ENCODE measurements at places on chromosomes 5 and 9.

DNA sequence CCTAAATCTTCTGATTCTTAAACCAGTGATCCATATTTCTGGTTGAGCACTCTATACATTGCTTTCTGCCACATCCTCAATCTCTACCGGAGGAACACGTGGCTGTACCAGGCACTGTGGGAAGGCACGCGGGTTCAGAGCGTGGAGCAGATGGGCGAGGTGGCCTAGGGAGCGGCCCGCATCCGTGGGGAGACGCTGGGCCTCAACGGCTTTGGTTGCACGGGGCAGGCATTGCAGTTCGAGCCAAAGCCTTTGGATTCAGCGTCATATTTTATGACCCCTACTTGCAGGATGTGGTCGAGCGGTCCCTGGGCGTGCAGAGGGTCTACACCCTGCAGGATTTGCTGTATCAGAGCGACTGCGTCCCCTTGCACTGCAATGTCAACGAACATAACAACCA, 197.2 kb upstream of the RGMB start:
- DNase-seq: no peak

DNA sequence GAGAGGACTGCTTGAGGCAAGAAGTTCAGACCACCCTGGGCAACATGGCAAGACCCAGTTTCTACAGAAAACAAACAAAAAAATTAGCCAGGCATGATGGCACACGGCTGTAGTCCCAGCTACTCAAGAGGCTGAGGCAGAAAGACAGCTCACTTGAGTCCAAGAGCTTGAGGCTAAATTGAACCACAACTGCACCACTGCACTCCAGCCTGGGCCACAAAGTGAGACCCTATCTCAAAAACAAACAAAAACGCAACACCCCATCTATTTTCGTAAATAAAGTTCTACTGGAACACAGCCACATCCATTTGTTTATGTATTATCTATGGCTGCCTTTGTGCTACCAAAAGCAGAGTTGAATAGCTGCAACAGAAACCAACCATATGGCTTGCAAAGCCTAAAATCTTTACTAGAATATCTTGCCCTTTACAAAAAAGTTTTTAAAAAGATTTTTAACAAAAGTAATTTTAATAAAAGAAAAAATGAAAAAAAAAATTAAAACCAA, 67.5 kb downstream of the SETX start:
- no peak for DNase-seq

- no peak for DNase-seq
These were observed 13.0 kb downstream of the TNIP1 start for GRCh38 chr5:151067632-151068432.

DNA sequence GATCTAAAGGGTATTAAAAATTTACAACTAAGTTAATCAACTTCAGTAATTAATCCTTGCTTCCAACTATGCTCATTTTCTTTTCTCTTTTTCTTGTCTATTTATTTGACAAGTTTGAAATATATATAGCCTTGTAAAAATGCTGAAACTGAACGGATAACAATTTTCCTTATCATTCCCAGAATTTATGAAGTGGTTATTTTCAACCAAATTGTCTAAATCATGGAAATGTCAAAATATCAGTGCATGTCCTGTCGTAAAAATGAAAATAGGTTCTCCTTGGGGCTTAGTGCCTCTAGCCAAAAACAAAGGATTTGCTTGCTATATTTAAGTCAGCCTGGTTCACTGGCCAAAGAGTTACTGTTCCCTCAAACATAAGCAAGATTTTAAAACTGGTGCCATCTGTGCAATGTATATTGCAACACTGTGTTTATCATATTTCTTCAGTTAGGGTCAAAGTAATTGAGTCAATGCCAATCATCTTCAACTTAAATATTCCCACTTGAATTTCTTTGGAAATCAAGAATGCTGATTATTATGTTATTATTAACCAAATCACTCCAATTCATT, 798.3 kb downstream of the MAT2B start:
- DNase-seq: no peak

- DNase-seq: no peak
These were observed 18.5 kb downstream of the SH3GLB2 start for GRCh38 chr9:129009584-129010141.

DNA sequence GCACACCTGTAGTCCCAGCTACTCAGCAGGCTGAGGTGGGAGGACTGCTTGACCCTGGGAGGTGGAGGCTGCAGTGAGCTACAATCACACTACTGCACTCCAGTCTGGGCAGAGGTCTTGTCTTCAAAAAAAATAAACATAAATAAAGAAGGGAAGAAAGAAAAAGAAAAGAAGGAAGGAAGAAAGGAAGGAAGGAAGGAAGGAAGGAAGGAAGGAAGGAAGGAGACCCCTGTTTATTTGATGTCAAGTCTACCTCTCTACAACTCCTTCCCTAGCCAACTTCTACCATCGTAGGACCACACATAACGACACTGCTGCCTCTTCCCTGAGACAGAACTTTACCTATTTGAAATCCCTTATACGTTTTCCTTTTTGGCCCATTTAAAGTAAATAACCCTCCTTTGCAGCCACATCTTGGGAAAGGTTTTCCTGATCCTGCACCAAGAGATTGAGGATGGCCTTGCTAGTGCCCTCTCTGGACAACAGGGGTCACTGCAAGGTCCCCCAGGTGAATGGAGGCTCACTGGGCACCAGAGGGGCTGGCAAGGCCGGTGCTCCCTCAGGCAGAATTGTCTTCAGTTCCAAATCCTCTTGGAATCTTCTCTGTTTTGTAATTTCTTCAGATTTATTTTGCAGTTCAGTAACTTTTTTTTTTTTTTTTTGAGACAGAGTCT, 10.5 kb downstream of the RPS14 start:
- no peak for DNase-seq

GRCh38 chr5:151958111-151958510, 33.5 kb upstream of the GLRA1 start:
- no peak for DNase-seq

DNA sequence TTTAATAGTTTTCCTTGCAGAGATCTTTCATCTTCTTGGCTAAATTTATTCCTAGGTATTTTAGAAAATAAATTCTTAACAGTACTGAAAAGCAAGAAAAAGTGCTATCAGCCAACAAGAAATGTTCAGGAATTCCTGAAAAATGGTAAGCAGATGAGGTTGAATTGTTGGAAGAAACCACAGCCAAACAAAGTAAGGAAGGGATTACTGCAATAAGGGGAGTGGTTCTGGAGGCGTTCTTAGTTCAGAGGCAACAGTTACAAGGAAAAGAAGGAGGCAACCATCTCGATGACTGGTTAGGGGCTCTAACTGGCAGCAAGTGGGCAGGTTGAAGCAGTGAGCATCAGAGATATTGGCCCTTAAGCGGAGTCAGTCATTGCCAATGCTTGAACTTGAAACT, 12.8 kb upstream of the OR13J1 start:
- DNase-seq: no peak

DNA sequence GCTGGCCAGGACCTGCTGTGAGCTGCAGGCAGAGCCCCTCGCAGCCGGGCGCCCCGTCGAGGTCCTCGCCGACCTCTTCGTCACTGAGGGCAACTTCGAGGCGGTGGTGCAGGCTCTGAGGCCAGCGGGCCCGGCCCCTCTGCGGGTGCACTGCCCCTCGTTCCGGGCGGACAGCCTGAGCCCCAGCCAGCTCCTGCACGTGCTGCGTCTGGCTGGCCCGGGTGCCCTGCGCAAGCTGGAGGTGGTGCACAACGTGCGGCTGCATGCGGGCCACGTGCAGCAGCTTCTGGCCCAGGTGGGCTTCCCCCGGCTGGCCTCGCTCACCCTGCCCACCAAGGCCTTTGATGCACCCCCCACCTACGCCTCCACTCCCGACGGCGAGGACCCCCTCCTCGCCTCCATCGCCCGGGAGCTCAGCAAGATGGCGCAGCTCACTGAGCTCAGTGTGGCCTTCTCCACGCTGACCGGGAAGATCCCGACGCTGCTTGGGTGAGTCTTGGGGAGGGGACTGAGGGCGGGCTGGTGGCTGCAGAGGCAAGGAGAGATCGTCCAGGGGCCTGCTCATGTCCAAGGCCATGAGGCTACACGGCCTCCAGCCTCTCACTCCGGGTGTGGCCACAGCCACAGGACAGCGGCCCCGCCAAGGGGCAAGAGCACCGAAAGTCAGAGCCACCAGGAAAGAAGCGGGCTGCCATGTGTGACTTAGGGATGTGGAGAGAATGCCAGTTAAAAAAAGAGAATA, 825 bp downstream of the LRRC14B start:
- DNase-seq: no peak

DNA sequence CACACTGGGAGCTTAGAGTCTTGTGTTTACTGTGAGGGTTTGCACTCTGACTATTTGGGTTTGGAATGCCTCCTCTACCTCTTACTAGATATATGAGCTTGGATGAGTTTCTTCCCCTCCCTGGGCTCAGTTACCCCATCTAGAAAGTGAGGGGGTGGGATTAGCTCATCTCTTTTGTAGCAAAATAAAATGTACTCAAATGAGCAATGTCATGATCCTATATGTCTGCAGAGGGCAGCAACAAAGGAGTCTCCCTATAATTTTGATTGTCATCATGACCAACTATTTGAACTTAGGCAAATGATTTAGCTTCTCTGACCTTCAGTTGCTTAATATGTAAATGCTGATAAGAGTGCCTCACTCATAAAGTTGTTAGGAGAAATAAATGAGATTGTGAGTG, 109.0 kb downstream of the DPYSL3 start:
- DNase-seq: no peak

DNA sequence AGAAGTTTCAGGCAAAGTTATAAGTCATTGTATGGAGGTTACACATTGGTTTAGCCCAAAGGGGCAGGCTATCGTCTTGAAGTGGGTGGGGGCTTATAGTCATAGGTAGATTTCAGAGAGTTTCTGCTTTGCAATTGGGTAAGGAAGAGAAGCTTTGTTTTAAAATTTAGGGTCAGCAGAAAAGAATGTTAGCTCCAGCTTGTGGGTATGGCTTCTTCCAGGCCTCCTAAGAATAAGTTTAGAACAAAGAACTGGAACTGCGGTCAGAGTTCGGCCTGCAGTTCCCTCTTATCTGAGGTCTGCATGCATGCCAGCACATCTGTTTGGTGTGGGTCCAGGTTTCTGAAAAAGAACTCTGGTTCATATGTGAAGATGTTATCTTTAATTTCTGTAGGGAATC, 96.1 kb downstream of the CYFIP2 start:
- DNase-seq: no peak

- no peak for DNase-seq
These were observed 213.3 kb upstream of the FBXL7 start for GRCh38 chr5:15286650-15287049.

DNA sequence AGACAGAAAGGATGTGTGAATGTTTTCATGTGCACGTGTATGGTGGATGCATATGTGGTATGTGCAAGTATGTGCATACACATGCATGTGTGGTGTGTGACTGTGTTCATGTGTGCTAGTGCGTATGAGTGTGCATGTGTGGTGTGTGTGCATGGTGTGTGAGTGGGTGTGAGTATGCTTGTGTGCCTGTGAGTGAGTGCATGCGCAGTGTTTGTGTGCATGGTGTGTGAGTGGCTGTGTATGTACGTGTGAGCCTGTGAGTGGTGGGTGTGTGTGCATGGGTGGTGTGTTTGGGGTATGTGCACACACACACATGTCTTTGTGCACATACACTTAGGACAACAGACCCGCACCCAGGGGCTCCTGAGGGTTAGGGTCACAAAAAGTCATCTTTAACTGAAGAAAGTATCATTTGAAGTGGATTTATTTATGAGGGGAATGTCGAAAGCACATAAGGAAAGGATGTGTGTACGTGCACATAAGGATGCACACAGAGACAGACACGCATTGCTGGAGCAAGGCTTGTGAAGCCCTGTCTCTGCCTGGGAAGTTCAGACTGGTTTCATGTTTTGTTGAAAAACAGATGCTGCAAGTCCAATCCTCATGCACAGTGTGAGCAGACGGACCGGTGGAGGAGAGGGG, 237.0 kb downstream of the SYK start:
- DNase-seq: no peak

DNA sequence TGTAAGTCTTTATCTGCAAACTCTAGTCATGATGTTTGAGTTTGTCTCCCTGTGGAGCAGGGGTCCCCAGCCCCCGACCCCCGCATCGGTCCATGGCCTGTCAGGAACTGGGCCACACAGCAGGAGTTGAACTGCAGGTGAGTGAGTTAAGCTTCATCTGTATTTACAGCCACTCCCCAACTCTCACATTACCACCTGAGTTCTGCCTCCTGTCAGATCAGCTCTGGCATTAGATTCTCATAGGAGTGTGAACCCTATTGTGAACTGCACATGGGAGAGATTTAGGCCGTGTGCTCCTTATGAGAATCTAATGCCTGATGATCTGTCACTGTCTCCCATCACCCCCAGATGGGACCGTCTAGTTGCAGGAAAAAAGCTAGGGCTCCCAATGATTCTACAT, 7.0 kb downstream of the C9orf85 start:
- no peak for DNase-seq

- DNase-seq: no peak
These were observed 8.7 kb upstream of the GDA start for GRCh38 chr9:72140586-72140985.

GRCh38 chr9:133119103-133119845, 1.8 kb downstream of the RALGDS start:
- DNase-seq: no peak

GRCh38 chr5:175021321-175021720, 296.9 kb downstream of the MSX2 start:
- no peak for DNase-seq

Data from stimulated activated CD8-positive, alpha-beta memory T cell treated with anti-CD3 and anti-CD28 coated beads, Interleukin-4, amount 100 ng/mL, for 1 hour (primary cell).